AML-193 (cell line): ENCODE measurements at places on chromosomes 3 and 15.

DNA sequence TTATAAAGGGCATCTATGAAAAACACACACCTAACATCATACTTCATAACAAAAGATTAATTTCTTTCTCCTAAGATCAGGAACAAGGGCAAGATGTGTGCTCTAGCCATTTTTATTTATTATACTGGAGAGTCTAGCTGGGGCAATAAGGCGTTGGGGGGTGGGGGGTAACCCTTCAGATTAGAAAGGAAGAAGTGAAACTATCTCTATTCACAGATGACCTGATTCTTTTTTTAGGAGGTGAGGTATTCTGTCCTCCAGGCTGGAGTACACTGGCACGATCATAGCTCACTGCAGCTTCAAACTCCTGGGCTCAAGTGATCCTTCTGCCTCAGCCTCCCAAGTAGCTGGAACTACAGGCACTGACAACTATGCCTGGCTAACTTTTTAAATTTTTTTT lies 89.5 kb upstream of the MANF start:
- DNase-seq: no peak

GRCh38 chr3:12946649-12947316 lies 105.4 kb upstream of the RPL32 start:
- DNase-seq: no peak

DNA sequence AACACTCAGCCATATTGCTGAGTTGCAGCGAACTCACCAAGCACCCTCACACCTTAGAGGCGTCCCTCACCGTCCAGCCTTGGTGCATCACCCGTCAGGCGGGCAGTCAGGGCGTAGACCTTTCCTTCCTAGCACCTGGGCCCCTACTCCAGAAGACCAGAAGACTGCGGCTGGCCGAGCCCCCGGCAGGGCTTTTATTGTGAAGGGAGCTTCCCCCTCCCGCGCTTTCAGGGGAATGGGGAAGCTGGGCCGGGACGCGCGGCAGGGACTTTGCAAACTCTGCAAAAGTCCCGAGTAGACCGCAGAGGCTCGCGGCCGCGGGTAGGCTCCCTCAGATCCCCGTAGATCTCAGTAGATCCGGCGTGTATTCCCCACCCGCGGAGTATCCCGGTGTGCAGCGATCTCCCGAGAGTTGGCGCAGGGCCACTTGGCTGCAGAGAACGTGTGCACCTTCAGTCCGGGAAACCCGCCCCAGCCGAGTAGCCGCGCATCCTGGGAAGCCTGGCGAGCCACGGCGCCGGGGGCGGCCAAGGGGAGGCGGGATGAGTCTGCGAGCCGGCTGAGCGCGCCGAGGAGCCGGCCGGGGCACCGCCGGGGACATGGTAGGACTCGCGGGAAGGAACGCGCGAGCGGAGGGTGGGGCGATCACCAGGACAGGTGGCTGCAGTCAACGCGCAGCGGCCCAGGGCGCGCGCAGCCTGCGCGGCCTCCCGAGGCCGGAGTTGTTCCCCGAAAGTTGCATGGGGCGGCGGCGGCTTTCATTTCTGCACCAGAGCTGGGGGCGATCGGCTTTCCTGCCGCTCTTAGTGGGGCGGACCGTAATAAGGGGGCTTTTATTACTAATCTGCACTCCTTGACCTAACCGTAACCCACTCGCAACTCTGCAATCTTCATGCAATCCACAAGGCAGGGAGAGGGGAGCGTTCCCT lies at the start of gene GASK1A:
GASK1A (plus strand) TSS at position 268 of the 929 bp plus-strand sequence; CDS start at position 600, 332 bp downstream.
- peak; percentile 51 for DNase-seq

- no peak for DNase-seq
Measured at GRCh38 chr3:31343075-31343474, 189.7 kb upstream of the STT3B start.

GRCh38 chr15:57797110-57797509 lies 90.6 kb downstream of the POLR2M start:
- no peak for DNase-seq

GRCh38 chr3:18249126-18249525 lies 176.0 kb downstream of the SATB1 start:
- no peak for DNase-seq
